ENCODE measurements at places on chromosomes 5 and 9. TPM values are rescaled to one million over a fixed set of nuclear protein-coding genes. Genes with fewer than 3 reads are reported as not detected.

GRCh38 chr9:682633-683508 is 158.6 kb upstream of the DMRT1 start:
- no peak for DNase-seq

GRCh38 chr5:172497591-172498255 is 43.4 kb upstream of the SH3PXD2B start:
- no peak for DNase-seq

- no peak for DNase-seq
Observed at GRCh38 chr9:19985081-19985480, 196.2 kb upstream of the SLC24A2 start.

- no peak for DNase-seq
Observed at GRCh38 chr5:58239045-58239444, 220.8 kb downstream of the PLK2 start.

DNA sequence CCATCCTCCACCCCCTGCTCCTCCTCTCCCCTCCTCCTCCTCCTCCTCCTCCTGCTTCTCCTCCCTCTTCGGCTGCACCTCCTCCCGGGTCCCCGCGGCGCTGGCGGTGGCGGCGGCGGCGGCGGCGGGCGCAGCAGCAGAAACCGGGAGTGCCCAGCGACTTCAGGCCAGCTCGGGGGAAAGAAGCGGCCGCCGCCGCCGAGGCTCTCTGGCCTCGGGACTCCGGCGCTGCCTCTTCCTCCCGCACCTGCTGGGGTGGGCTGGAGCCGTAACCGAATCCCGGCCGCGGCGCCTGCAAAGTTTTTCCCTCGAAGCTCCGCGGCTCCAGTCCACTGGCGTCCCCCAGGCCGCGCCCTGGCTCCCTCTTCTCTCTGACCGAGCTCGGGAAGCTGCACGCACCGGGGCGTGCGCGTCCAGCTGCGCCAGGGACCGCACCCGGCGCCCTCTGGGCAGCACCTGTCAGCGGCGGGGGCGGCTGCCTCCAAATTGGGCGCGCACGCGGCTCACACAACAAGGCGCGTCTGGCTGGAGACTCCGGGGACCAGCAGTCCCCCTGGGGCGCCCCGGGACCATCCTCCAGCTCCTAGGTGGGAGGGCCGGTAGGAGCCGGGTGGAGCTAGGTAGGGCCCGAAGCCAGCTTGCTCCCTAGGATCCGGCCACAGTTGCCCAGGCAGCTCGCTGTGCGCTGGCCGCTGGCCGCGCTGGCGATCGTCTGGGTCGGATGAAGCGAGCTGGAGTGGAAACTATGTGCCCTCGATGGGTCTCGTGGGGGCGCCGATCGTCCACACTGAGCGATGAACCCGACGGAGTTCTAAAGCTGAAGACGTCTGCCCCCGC is at the start of gene MCTP1:
MCTP1 (minus strand) TSS at position 523 of the 837 bp plus-strand sequence.
- no peak for DNase-seq

- no peak for DNase-seq
Observed at GRCh38 chr9:114852050-114852594, 46.3 kb upstream of the TNFSF15 start.

DNA sequence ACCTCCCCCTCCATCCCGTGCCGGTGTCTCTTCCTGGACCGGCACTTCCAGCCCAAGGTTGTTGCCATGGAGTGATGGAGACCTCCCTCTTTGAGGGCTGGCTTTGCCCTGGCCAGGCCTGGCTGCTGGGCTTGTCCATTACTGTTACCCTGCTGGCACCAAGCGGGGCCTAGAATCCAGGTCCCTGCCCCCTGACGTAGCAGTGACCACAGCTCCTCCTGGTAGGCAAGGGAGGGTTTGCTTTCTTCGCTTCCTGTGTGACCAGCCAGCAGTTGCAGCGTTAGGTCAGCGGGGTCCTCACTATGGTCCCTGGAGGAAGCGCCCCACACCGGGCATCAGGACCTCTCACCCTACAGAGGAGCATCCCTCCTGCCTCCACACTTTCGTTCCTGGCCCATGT is 146.7 kb upstream of the COL5A1 start:
- DNase-seq, result no peak

- DNase-seq, result no peak
Observed at GRCh38 chr5:142032747-142033631, 20.2 kb upstream of the GNPDA1 start.

GRCh38 chr5:172137046-172137445 is 51.0 kb downstream of the STK10 start:
- DNase-seq, result no peak

- DNase-seq, result no peak
Observed at GRCh38 chr5:72101828-72102227, 5.4 kb upstream of the MAP1B start.

- DNase-seq, result no peak
Observed at GRCh38 chr9:13939134-13939533, 374.8 kb downstream of the NFIB start.

GRCh38 chr9:88197781-88198340 is 59.6 kb upstream of the SPATA31C2 start:
- no peak for DNase-seq

Gene GPR150
- total RNA-seq, result not detected

Gene ADRB2
- total RNA-seq, result 3.0 TPM

Gene ADAMTS2
- total RNA-seq, result 80.9 TPM

Gene HRH2
- 1.4 TPM for total RNA-seq

Gene SHOC1
- not detected for total RNA-seq

Gene SLC22A4
- 2.2 TPM for total RNA-seq

Gene ABLIM3
- 9.8 TPM for total RNA-seq

Gene GPR151
- not detected for total RNA-seq

Gene SELENOP
- total RNA-seq, result 433 TPM

Gene STK32A
- total RNA-seq, result 7.8 TPM
